AG09309 (cell line): ENCODE measurements at places on chromosomes 4 and X.

GRCh38 chr4:141870152-141870551, 233.8 kb downstream of the IL15 start:
- no peak for DNase-seq

- no peak for DNase-seq
These were observed 17.2 kb downstream of the SPIN3 start for GRCh38 chrX:56978172-56978571.

- DNase-seq, result no peak
These were observed 704 bp upstream of the SEPSECS start for GRCh38 chr4:25160714-25161592.

DNA sequence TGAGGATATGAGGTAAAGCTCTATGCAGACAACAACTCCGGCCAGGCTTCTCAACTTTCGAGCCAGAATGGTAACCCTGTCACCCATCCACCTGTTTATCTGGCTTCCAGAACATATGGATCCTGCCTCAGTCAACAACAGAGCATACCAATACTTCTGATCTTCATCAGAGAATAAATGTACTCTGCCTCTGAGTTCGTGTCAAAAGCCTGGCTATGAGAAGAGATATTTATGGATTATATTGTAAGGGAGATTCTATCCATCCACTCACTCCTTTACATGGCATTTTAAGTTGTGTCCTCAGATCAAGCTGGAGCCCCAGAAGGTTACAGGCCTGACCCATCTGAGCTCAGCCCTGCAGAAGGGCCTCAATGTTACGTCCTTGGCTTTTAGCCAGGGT, 9.8 kb upstream of the FOXO4 start:
- no peak for DNase-seq

- DNase-seq, result no peak
These were observed 56.0 kb downstream of the HADH start for GRCh38 chr4:108045687-108046024.

DNA sequence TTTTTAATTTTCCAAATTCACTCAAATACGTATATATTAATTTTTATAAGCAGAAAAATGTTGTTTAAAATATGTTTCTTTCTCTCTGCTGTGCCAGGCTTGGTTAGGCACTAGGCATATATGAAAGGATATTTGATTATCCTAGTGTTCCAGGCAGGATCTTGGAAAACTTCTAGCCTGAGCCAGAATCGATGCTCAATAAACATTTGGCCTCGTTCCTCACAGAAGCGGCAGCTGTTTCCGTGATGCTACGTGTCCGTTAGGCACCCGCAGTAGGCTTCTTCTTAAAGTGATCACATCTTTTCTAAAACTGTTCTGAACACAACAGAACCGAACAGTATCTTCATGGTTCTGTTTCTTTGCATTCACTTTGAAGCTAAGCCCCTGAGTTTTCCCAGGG, 50.1 kb upstream of the CRMP1 start:
- no peak for DNase-seq

GRCh38 chrX:133610056-133610455, 194.8 kb upstream of the GPC4 start:
- peak; percentile 3 for DNase-seq

- no peak for DNase-seq
These were observed 2.5 kb downstream of the BEX1 start for GRCh38 chrX:103061486-103061885.

- DNase-seq, result no peak
These were observed 13.7 kb downstream of the PFKFB1 start for GRCh38 chrX:54980334-54980733.

DNA sequence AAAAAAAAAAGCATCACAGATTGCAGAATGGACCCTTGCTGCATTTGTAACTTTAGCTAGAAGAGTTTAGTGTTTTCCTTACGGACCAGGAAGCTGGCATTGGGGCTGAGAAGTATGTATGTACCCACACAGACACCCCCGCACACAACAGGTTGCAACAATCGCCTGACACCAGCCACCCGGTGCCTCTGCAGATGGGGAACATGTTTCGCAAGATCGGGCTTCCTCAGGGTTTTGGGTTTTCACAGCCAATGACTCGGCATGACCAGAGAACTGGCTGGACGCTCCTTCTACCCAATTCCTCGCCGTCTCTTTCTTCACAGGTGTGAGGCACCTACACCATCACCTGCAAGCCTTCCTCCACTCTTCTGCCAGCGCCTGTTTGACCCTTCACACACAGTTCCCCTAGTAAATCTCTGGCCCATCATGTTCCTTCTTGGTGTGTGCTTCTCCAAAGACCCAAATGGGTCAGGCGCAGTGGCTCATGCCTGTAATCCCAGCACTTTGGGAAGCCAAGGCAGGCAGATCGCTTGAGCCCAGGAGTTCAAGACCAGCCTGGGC, 70.4 kb downstream of the DHRSX start:
- no peak for DNase-seq

DNA sequence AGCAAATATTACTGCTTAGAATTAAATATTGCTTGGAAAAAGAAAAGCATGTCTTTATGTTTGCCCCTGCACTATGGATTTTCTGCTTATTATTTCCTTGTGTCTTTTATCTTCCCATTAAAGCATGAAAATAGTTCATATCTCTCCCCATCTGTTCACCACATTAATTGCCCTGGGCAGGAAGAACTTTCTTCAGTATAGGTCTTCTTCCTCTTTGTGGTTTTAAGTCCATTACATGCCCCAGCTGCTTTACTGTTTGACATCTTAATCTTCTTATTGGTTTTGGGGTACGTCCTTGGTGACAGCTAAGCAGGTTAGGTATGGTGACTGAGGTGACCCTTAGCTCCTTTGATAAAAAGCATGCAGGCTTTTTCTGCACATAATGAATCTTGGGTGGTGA, 157.3 kb downstream of the AASDH start:
- DNase-seq, result no peak

GRCh38 chr4:119068529-119068962, 67.1 kb upstream of the MYOZ2 start:
- DNase-seq, result peak; percentile 14

DNA sequence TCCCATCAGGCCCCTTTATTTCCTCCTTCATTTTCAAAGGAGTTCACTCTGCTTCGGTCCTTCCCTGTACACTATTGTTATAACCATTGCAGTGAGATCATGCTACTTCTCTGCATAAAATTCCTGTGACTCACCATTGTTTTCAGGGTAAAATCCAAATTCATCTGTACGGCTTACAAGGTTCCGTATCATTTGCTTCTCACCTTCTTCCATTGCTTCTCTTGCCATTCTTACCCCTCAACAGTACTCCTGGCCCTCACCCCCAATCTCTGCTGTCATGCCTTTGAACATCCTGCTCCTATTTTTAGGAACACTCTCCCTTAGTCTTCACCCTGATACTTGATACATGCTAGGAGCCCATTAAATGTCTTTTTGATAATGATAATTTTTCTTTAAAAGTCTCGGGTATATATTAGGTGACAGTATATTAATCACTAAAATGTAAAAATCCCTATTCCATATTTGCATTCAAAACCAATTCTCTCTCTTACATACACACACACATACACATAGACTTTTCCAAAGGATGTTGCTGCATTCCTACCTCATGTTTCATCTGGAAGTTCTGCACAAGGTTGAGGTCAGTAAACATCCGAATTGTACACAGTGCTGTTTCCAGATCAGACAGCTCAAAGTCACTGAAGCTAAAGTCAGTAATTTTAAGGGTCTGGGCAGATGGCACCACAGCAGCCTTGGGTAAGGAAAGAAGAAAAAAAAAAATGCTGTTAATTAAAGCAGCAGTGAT, 103.4 kb downstream of the PDE5A start:
- DNase-seq, result no peak

GRCh38 chr4:73715659-73716058, 24.7 kb upstream of the CXCL8 start:
- DNase-seq, result no peak

GRCh38 chrX:7828594-7828993, 14.4 kb upstream of the VCX start:
- no peak for DNase-seq

DNA sequence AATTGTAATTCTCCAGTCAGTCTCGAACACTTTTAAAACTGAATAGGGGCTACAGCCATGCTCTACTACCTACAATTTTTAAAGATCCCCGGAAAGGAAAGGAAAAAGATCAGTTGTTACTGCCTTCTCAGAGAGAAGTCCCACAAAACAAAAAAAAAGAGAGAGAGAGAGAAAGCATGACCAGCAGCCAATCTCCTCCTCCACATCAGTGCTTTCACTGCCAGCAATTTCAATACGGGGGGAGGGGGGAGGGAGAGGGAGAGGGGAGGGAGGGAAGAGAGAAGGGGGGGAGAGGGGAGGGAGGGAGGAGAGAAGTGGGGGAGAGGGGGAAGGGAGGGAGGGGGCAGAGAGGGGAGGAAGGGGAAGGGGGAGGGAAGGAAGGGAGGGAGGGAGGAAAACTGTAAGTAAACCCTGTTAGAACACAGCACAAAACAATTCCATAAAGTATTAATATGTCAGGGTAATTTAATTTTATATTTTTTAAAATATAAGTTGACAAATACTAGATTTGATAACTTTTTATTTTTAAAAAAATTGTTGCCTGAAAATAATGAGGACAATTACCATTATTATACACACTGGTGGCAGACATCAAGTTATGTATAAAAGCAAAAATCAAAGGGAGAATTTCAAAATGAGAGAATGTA, 108.0 kb downstream of the LRBA start:
- DNase-seq, result no peak

DNA sequence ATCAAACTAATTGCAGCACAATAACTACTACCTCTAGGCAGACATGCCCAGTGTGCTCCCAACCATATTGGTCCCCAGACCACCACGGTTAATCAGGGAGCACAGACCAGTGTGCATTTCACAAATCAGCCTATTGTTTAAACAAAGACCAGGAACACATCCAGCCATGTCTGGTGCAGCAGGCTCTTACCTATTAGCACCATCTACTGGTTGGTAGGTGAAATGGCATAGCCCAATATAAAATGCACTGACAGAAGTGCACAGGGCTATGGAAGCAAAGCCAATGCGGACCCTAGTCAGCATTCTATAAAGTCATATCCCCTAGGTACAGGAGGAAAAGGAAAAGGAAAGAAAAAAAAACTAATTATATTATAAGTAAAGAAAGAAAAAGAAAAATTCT, 15.5 kb upstream of the CYLC1 start:
- DNase-seq, result no peak

- DNase-seq, result no peak
These were observed 11.9 kb upstream of the FAM9A start for GRCh38 chrX:8813036-8813435.

GRCh38 chrX:19876962-19877361, 10.4 kb downstream of the SH3KBP1 start:
- DNase-seq, result no peak

- DNase-seq, result no peak
These were observed 2.7 kb upstream of the TIMP1 start for GRCh38 chrX:47579537-47579936.

- DNase-seq, result no peak
These were observed 38.2 kb downstream of the DMP1 start for GRCh38 chr4:87688316-87688715.

GRCh38 chrX:129997086-129997485, 14.7 kb downstream of the BCORL1 start:
- DNase-seq, result no peak

GRCh38 chr4:125316401-125316790, 1.6 kb downstream of the FAT4 start:
- no peak for DNase-seq

GRCh38 chr4:156677131-156677531, 294.5 kb downstream of the PDGFC start:
- no peak for DNase-seq

DNA sequence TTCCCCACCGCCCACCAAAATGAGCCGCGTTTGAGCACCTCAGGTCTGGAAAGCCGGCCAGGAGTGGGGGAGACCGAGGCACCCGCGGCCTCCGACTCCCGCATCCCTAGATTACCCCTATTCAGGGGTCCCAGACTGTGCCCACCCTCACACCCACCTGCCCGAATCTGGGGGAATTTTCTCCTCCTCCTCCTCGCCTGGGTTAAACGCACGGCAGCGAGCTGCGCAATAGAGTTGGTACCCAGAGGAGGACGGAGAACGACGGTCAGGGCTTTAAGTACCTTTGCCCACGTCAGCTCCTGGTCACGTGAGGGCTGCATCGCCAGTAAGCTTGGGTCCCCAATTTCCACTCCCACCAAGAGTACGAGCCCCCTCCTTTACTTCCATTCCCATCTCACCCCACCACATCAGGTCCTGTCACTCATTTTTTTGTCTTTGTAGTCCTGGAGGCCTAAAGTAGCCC, at the start of gene ARMCX2:
ARMCX2 (minus strand) TSS at position 250 of the 463 bp plus-strand sequence. CDS start 2,262 bp downstream, outside the sequence.
- DNase-seq, result peak; percentile 23

DNA sequence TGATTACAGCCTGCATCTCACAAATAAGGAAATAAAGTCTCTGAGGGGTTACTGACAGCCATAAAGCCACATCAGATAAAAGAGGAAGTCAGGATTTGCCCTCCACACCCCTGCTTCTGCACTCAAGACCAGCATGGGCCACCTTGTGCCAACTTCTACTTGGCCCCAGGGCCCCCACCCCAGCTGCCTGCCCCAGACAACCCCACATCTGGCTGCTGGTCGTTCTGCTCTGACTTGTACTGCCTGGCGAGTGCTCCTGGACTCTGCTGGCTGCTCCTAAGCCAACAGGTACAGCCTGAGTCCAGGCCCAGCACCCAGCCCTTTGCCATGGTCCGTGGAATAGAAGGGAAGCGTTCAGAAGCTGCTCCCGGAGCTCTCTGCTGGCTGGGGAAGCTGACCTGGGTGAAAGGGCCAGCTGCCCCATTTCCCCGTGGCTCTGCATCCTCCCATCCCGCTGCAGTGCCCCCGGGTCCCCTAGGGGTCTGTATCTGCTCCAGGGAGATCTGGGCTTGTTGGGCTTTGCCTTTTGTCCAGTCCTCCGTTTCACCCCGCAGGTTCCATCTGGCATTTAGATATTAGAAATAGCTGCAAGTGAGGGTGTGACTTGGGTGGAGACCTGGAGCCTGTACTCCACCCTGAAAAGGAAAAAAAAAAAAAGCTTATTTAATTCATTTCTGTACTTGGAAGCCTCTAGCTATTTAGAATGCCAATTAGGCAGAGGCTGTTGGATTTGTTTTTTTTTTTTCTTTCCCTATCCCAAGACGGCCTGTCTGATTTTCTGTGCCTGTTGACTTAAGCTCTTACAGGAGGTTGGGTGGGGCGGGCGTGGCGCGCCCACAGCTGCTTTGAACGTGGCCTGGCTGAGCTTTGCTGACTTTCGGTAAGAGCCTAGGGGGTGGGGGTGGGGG, 194.7 kb downstream of the PTTG2 start:
- no peak for DNase-seq

- peak; percentile 49 for DNase-seq
These were observed 46.7 kb downstream of the C4orf46 start for GRCh38 chr4:158624889-158625478.

DNA sequence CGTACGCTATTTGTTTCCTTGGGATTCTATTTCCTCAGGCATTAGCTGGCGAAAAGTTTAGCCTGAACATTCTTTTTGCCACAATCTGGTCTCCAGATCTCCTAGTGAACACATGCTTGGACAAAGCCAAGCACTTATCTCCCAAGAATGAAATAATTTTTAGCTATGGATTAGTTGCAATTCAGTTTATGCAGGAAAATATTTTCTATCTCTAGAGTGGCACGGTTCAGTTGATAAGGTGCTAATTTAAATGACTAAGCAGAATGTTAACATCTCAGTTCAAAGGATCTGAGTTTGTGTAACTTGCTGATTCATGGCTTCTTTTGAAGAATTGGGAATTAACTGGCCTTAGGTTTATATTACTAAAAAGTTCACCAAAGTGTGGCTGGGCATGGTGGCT, 58.1 kb upstream of the JADE1 start:
- no peak for DNase-seq
